Tibial nerve (tissue), 4 donors: ENCODE measurements at places on chromosomes 4 and X.

- DNase-seq: no peak
Observed at GRCh38 chr4:150348079-150348478, 233.9 kb upstream of the MAB21L2 start.

GRCh38 chr4:174053895-174054294 is 229.6 kb downstream of the FBXO8 start:
- no peak for DNase-seq

DNA sequence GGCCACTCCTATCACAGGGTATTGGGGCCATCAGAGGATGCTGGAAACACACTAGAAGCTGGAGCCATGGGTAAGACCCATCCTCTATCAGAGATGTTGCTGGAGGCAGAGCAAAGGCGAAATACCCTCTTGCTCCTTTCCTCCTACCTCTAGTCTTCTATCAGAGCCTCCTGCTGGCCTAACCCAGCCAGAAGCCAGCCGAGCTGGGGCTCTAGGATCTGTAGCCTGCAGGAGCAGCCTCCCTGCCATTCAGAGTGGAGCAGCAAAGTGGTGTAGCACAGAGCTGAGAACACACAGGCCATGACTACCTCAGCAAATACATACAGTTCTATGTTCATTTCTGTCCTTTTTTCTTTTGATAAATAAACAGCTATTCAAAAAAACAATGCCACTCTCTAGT is 35.7 kb downstream of the GATB start:
- no peak for DNase-seq

GRCh38 chr4:89067417-89067816 is 10.4 kb upstream of the FAM13A start:
- no peak for DNase-seq

DNA sequence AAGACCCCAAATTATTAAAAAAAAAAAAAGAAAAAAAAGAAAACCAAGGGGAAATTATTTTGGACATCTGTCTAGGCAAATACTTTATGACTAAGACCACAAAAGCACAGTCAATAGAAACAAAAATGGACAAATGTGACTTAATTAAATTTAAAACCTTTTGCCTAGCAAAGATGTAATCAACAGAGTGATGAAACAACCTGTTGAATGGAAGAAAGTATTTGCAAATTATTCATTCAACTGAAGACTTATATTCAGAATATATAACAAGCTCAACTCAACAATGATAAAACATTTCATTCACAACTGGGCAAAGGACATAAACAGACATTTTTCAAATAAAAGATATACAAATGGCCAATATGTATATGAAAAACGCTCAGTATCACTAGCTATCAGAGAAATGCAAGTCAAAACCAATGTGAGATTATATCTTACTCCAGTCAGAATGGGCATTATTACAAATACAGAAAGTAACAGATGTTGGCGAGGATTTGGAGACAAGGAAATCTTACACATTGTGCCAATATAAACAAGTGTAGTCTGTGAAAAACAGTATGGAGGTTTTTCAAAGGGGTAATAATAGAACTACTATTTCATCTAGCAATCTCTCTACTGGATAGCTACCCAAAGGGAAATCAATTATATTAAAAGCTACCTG is 67.1 kb downstream of the FAAH2 start:
- DNase-seq: no peak

- no peak for DNase-seq
Observed at GRCh38 chr4:172652369-172652768, 516.2 kb upstream of the GALNT7 start.

DNA sequence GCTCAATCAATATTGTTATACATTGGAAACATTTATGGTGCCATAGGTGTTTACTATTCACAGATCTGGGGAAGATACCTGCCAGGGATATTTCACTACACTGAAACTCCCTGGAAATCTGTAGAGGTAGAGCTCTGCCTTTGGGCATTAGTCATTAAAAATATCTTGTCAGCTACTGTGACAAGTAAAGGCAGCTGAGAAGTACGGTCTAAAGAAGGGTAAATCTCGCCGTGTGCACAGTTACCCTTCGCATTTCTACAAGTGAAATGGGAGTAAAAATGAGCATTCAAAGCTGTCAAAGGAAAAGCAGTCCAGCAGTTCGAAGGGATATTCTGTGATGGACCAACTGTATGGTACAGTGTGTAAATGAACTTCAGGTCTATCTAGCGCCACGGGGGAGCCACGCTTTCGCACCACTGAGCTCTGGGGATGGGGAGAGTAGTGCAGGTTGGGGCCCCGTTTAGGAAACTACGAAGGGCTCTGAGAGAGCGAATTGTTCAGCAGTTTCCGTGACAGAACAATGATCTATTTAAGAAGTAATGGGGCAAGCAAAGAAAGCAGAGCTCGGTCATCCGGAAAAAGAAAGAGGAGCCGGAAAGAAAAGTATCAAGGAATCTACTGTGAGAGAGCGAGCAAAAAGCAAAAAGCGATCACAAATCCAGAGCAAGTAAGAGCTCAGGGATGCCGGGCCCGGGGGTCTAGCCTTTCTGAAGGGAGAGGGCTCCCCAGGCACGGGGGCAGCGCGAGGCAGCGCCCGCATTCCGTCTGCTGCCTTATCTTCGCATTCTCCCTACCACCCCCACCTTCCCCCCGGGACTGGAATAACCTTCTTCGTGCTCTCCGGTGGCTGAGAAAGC is 646 bp downstream of the TIGD4 start:
- DNase-seq: no peak

- DNase-seq: no peak
Observed at GRCh38 chrX:132774010-132774714, 184.3 kb downstream of the HS6ST2 start.

DNA sequence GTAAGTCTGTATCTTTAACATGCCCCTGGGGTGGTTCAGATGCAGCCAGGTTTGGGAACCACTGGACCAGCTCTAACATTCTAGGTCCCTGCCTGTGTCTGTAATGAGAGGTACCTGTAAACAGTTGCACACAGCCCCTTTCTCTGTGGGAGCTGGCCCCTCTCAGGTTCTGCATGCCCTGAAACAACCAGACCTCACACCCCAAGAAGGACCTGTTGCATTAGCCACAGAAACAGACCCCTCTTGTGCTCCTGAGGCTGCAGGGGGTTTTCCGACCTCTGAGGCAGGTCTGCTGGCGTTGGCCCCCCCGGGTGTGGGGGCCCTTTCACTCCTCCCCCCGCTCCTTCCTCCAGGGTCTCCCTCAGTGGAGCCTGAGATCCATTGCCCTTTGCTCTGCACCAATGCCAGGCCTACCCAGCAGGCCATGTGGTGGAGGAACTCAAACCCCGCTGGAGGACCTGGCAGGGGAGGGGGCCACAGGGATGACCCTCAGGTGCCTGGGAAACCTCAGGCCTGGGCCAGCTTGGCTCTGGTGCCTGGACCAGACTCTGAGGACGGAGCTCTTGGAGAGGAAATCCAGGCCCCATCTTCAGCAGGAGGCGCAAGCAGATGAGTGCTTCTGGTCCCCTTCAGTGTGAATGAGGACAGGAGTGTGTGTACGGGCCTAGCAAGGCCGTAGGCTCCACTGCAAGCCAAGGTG is 61.4 kb upstream of the PJA1 start:
- DNase-seq: no peak

DNA sequence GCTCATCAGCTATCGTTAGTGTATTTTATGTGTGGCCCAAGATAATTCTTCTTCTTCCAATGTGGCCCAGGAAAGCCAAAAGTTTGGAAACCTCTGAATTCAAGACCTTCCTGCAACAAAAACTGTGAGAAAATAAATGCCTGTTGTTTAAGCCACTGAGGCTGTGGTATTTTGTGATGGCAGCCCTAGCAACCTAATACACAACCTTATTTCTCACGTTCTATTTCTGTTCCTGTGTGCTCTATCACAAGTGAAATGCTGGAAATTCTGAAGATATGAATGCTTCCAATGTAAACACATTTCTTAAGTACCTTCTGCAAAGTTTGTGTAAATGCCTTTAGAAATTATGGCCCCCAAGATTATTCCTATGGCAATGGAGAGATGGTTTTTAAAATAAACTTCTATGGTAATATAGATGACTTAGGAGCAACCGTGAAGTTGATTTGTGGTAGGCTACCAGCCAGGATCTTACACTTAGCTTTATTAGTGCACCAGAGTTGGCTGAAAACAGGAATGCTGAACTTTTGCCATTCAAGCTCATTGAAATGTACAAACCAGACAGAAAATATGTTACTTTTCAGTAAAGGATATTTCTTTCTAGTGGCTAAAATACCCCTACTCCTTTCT is 148.0 kb downstream of the USP46 start:
- DNase-seq: no peak

DNA sequence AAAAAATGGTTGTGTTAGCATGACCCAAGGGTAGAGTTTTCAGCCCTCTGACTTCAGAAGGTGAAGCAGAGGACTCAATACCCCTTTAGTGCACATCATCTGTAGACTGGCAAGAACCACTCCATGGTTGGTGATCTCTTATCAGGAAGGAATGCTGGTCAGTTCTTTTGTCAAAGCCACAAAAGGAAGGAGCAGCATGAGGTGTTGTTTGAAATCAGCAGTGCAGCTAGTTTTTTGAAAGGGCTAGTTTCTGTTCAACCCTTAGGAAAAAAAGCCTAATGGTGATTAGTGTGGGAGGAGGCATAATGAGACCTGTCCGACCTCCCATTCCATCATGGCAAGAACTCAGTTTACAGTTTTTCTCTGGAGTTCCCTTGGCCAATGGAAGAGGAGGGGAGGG is 362.0 kb upstream of the CT83 start:
- no peak for DNase-seq

DNA sequence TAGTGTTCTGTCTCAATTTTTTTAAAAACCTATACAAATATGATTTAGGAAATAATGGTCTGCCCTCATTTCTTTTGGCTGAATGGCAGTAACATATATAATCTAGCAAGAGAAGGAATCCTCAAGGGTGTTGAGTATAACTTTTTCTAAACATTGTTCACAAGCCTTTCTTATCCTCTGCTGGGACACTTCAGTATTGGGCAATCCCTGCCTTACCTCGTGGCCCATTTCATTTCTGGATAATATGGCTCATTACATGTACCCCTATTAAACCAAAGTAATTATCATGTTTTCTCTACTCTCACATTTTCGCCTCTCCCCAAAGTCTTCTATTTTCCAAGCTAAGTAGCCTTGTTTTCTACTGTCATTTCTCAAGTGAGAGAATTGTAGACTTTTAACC is 110.8 kb upstream of the STIM2 start:
- no peak for DNase-seq

- no peak for DNase-seq
Observed at GRCh38 chr4:168955674-168956073, 54.4 kb downstream of the CBR4 start.

- DNase-seq: no peak
Observed at GRCh38 chr4:37864786-37865185, 26.1 kb upstream of the TBC1D1 start.

GRCh38 chr4:73948990-73949706 is 32.7 kb downstream of the PF4 start:
- DNase-seq: no peak
